Stimulated activated CD8-positive, alpha-beta memory T cell treated with anti-CD3 and anti-CD28 coated beads, Interleukin-4, amount 100 ng/mL, for 1 hour (primary cell): ENCODE measurements at places on chromosomes 7 and 10.

DNA sequence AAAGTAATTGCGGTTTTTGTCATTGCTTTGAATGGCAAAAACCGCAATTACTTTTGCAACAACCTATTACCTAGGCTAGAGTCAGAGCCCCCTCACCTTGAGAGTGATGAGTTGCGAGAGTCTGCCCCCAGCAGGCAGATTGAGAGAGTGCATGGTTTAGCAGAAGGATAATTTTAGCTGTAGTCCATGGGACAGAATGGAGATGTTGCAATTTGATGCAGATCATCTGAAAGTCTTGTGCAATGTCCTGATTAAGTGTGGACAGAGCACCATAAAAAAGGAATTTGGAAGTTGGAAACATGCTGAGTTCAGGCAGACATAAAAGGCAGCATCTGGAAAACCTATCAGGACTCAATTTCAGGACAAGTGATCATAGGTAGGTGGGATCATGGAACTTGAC, 48.7 kb downstream of the GPR141 start:
- no peak for DNase-seq

GRCh38 chr10:22478555-22479334, 133.4 kb downstream of the SPAG6 start:
- DNase-seq: no peak

DNA sequence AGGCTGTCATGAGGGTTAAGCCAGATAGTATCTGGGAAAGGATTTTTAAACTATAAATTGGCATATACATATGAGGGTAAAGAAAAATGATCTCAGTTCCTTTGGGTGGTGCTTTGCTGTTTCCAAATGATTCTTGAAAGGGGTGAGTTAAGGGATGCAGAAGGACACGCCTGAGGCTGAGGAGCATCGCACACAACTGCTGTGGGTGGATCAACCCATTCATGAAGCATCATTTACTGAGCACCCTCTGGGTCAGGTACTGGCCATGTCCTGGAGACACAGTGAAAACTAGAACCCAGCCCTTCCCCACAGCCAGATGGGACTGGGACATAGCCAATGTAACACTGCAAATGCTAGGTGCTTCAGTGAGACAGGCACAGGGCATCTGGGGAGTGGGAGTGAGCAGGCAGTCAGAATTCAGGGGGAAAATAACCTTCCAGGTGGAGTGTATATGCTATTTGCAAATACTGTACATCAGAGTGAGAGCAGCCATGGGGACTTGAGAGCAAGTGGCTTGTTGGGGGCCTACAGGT, 112.1 kb downstream of the WDFY4 start:
- DNase-seq: no peak

DNA sequence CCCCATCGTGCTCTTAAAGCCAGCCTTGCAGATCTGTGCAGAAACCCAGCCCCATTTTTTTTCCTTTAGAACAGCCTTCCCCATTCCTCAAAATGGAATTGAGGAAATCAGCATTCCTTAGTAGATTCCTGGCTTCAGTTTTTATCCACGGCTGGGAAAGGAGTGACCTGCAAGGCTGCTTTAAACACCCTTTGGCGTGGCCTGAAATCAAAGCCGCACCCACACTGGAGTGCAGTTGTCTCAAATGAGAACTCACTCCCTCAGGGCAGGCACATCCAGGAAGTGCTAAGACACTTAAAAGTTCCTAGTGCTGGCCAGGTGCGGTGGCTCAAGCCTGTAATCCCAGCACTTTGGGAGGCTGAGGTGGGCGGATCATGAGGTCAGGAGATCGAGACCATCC, 34.8 kb downstream of the HTR5A start:
- no peak for DNase-seq

DNA sequence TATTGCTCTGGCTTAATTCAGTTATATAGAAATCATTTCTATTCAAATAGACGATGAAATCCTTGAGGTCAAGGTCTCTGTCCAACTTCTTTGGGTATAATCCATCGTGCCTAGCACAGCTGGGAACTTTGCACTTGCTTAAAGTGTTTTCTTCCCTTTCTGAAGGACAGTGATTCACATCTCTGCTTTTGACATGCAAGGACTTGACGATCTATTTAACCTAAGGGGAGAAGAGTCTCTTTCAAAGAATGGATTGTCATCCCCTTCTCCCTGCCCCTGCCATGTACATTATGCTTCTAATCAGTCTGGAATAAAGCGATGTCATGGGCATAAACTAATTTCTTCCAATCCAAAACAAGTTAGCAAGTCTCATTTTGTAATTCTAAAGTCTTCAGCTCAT, 488.6 kb downstream of the KCNMA1 start:
- DNase-seq: no peak
